ENCODE measurements at places on chromosomes 1 and 21.

- H3K27me3 ChIP-seq = no peaks in the 10 kb centered on the region
- peaks cover 40% of the 10 kb centered on the region for H3K4me1 ChIP-seq
- no peaks in the 10 kb centered on the region for H3K36me3 ChIP-seq
Observed at GRCh38 chr21:38290809-38291208, 34.0 kb downstream of the KCNJ15 start.

DNA sequence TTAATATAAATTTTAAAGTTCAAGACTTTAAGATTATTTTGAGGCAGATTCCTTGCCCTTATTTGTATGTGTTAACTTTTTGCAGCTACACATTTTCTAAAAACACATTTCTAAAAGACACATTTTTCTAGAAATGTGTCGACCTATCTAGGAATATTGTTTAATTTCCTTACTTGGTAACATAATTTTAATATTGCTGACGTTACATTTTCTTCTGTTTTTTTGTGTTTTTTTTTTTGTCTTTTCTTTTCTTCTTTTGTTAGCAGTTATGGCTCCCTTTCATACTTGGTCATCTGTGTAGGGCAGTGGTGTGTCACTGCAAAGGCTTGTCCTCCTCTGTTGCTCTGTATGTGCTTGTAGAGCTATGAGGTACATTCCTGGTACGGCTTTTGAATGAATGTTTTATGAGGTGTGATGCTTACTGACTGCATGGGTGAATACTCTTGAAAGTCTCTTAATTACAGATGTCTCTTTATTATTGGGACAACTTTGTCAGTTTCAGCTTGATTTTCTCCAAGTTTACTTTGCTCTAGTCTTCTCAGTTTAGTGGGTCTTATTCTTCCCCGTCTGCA, 30.1 kb downstream of the LRRC8D start:
- peaks cover 2% of the 10 kb centered on the region for H3K36me3 ChIP-seq
- DNase-seq = no peak
- H3K4me1 ChIP-seq = no peaks in the 10 kb centered on the region
- H3K27ac ChIP-seq = no peak overlapping the region
- no peaks in the 10 kb centered on the region for H3K27me3 ChIP-seq

DNA sequence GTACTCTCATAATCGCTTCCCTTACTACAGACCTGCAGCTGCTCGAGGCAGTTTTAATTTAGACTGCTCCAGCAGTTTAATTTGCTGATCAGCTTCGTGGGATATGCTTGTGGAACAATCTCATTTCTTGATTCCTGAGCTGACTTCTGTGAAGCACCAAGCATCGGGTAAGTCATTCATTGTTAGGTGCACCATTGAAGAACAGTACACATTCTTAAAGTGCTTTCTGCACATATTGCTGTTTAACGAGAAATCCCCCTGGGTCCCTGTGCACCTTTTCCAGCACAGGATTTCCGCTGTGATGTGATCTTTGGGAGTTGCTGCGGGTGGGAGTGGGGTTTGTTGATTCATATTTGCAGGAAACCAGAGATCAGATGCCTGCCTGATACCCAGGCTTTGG, 9.1 kb downstream of the GALNT2 start:
- no peaks in the 10 kb centered on the region for H3K27me3 ChIP-seq
- DNase-seq = no peak
- H3K4me1 ChIP-seq = peaks cover 47% of the 10 kb centered on the region
- no peak overlapping the region for H3K4me3 ChIP-seq
- H3K36me3 ChIP-seq = peaks cover 16% of the 10 kb centered on the region
- peak overlapping the region; percentile 29 for H3K27ac ChIP-seq

DNA sequence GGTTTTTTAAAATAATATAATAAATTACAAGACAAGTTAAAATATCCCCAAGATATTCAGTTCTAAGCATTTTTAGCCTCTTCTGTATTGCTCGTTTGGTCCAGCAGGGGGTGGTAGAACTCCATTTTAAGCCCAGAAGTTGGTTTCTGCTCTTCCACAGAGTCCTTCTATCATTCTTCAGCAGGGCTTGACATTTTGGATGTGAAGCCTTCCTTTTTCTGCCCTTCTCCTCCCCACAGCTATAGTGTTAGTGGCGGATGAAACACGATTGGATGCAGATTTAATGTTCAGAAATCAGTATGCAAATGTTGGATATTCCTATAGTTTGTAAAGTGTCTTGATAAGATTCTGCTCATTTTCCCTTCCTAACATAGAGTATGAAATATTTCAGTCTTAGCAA, 1.4 kb downstream of the NCAM2 start:
- H3K27ac ChIP-seq = no peak overlapping the region
- no peak overlapping the region for H3K4me3 ChIP-seq
- H3K4me1 ChIP-seq = peaks cover 5% of the 10 kb centered on the region
- no peaks in the 10 kb centered on the region for H3K27me3 ChIP-seq
- DNase-seq = peak; percentile 48

DNA sequence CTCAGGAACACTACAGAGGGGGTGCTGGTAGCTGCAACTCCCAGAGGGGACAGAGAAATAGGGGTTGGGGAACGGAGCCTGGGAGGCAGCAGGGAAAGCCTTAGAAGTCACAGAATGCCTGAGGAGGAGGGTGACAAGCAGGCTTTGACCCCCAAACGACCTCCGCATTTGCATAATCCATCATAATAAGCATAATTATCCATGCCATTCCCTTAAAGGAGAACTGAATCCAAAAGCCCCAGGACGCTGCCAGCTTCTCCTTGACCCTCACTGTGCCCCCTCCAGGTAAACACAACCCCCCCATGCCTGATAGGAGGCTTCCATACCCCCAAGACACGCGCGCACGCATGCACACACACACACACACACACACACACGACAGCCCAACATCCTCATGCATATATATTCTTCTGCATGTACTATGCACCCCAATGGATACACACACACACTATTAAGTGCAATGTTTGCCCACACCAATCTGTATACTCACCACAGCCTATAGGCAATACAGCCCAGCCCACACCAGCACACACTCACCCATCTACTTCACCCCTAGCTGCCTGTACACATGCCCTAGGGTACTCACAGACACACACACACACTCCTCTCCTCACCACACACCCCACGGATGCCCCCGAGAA, 27.8 kb downstream of the SDC3 start:
- H3K27ac ChIP-seq = no peak overlapping the region
- DNase-seq = no peak
- H3K4me1 ChIP-seq = peaks cover 25% of the 10 kb centered on the region
- no peak overlapping the region for H3K4me3 ChIP-seq

DNA sequence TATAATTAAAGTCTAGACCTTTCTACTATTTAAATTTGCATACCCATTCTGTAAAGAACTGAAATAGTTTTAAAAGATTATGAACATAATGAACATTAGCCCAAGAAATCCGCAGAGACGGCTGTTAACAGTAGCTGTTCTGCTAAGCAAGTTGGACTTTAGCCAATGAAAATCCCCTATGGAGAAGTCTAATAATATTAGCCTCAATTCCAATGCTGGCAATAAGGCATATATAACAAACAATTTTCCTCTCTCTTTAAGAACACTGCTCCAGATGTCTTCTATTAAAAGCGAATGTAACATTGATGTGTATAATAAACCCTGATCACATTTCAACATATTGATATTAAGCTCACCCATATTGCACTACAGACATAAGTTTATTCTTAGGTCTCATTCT, 221.3 kb upstream of the KCTD3 start:
- H3K27ac ChIP-seq = no peak overlapping the region

DNA sequence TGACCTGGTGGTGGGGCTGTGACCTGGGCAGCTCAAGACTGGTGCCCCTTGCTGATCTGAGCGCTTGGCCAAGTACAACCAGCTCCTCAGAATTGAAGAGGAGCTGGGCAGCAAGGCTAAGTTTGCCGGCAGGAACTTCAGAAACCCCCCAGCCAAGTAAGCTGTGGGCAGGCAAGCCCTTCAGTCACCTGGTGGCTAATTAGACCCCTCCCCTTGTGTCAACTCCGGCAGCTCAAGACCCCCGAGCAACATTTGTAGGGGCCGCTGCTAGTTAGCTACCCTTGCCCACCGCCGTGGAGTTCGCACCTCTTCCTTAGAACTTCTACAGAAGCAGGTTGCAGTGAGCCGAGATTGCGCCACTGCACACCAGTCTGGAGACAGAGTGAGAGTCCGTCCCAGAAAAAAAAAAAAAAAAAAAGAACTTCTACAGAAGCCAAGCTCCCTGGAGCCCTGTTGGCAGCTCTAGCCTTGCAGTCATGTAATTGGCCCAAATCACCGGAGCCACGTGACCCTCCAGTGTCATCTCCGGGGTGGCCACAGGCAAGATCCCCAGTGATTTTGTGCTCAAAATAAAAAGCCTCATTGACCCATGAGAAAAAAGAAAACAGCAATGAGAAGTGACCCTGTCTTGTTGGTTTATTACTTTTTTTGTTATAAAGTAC, 39.3 kb upstream of the LGALS8 start:
- no peak overlapping the region for H3K27ac ChIP-seq
- no peaks in the 10 kb centered on the region for H3K27me3 ChIP-seq
- DNase-seq = no peak
- no peak overlapping the region for H3K4me3 ChIP-seq
- H3K36me3 ChIP-seq = no peaks in the 10 kb centered on the region

DNA sequence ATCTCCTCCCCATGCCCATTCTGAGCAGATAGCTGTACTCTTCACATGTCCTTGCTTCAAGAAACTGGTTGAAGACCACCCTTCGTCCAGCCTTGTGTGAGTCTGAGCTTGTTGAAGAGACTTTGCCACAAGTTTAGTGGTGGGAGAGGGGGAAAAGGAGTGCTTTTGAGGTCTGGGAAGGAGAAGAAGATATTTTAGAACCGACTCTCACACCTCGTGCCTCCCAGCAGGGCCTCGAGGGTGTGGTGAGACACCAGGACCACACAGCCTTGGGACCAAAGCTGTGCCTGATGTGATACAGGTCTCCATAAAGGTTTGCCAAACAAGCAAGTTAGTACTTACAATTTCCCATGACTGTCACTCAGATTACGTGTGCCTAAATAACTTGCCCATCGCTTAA, 201.8 kb downstream of the DYRK1A start:
- H3K4me3 ChIP-seq = no peak overlapping the region
- no peaks in the 10 kb centered on the region for H3K36me3 ChIP-seq
- H3K27me3 ChIP-seq = peaks cover 30% of the 10 kb centered on the region
- H3K27ac ChIP-seq = no peak overlapping the region

DNA sequence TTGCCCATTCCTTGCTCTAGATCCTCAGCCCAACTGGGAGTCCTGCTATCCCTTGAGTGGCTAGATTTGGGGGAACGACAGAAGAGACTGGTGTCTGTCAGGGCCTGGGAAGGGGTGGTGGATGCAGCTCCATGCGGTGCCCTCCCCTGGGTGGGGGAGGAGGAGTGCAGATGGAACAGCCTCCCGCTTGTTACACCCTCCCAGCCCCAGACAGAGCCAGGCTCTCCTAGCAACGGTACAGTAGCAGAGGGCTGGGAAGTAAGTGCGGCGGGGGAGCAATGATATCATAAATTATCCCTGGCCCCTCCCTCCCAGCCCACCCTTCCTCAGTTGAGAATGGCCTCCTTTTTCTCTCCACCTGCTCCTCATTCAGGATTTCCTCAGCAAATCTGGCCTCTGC, 37.2 kb downstream of the RHBG start:
- peaks cover 82% of the 10 kb centered on the region for H3K27me3 ChIP-seq
- H3K36me3 ChIP-seq = peaks cover under 1% of the 10 kb centered on the region
- no peak overlapping the region for H3K4me3 ChIP-seq
- DNase-seq = no peak
- H3K27ac ChIP-seq = no peak overlapping the region

DNA sequence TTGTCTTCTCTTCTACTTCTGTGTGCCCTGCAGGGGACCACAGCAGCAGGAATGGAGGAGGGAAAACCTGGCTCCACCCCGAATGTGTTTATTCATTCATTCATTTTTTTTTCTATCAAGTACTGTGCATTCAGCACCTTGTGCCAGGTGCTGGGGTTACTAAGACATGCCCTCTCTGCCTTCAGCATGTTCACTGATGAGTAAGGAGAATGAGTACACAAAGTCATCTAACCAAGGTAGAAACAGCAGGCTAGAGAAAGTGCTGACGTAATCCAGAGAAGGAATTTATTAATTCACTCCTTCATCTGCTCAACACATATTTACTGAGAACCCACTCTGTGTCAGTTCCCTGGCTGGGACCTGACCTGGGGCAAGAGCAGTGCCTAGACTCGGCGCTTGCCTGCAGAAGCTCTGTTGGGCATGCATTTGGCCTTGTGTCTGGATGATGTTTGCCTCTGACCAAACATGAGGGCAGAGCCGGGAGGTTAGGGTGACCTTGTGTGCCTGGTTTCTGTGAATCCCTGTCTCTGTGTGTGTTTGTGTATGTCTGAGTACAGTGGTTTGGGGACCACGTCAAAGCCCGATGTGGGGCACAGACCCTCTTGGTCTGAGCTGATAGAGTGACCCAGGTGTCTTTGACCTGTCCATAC, 3.3 kb upstream of the MYOG start:
- peaks cover 7% of the 10 kb centered on the region for H3K4me1 ChIP-seq
- peak; percentile 25 for DNase-seq
- H3K4me3 ChIP-seq = no peak overlapping the region
- no peaks in the 10 kb centered on the region for H3K36me3 ChIP-seq

- H3K4me1 ChIP-seq = peaks cover 25% of the 10 kb centered on the region
- H3K4me3 ChIP-seq = no peak overlapping the region
- DNase-seq = peak; percentile 49
- peaks cover 43% of the 10 kb centered on the region for H3K27me3 ChIP-seq
- H3K36me3 ChIP-seq = no peaks in the 10 kb centered on the region
- H3K27ac ChIP-seq = no peak overlapping the region
Observed at GRCh38 chr21:33058527-33058926, 11.4 kb upstream of the OLIG1 start.

DNA sequence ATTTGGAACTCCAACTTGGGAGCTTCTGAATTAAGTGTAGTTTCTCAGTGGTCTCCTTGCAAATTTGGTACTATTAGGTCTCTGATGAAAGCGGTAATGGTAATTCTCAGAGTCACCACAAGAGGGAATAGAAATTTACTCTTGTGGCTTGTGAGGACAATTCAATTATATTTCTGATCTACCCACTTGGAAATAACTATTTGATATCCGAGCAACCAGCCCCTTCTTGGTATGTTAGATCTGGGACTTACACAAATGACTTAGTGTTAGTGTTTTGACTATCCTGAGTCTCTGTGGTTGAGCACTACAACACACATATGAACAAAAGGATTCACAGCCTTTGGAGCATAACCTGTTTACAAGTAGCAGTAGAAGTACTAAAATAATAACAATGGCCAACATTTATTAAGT, 68.1 kb downstream of the RPS6KA1 start:
- H3K27me3 ChIP-seq = no peaks in the 10 kb centered on the region
- H3K36me3 ChIP-seq = no peaks in the 10 kb centered on the region

GRCh38 chr1:92273039-92273438, 25.7 kb downstream of the GLMN start:
- H3K4me1 ChIP-seq = no peaks in the 10 kb centered on the region
- no peaks in the 10 kb centered on the region for H3K27me3 ChIP-seq
- H3K36me3 ChIP-seq = peaks cover 40% of the 10 kb centered on the region
- no peak for DNase-seq
- H3K4me3 ChIP-seq = no peak overlapping the region

- no peaks in the 10 kb centered on the region for H3K36me3 ChIP-seq
- H3K27me3 ChIP-seq = no peaks in the 10 kb centered on the region
- H3K4me3 ChIP-seq = no peak overlapping the region
- H3K4me1 ChIP-seq = peaks cover 8% of the 10 kb centered on the region
- no peak for DNase-seq
- H3K27ac ChIP-seq = no peak overlapping the region
Observed at GRCh38 chr1:212746546-212746945, 45.0 kb downstream of the NSL1 start.

- H3K4me1 ChIP-seq = peaks cover 21% of the 10 kb centered on the region
- H3K36me3 ChIP-seq = no peaks in the 10 kb centered on the region
- no peak overlapping the region for H3K27ac ChIP-seq
- H3K27me3 ChIP-seq = no peaks in the 10 kb centered on the region
Observed at GRCh38 chr1:221897321-221897721, 155.4 kb upstream of the DUSP10 start.
